Stimulated activated CD4-positive, alpha-beta T cell treated with anti-CD3 and anti-CD28 coated beads, Interleukin-4, amount 100 ng/mL, for 4 hours (primary cell): ENCODE measurements at places on chromosomes 4 and X.

GRCh38 chrX:103663981-103664762 lies 22.3 kb downstream of the MORF4L2 start:
- no peak for DNase-seq

- no peak for DNase-seq
Observed at GRCh38 chr4:22986262-22986661, 293.5 kb downstream of the GBA3 start.

- DNase-seq = no peak
Observed at GRCh38 chr4:17029964-17030363, 131.5 kb upstream of the LDB2 start.

- no peak for DNase-seq
Observed at GRCh38 chrX:85381602-85382001, 2.1 kb upstream of the POF1B start.

GRCh38 chr4:61406677-61407076 lies 206.6 kb downstream of the ADGRL3 start:
- no peak for DNase-seq

DNA sequence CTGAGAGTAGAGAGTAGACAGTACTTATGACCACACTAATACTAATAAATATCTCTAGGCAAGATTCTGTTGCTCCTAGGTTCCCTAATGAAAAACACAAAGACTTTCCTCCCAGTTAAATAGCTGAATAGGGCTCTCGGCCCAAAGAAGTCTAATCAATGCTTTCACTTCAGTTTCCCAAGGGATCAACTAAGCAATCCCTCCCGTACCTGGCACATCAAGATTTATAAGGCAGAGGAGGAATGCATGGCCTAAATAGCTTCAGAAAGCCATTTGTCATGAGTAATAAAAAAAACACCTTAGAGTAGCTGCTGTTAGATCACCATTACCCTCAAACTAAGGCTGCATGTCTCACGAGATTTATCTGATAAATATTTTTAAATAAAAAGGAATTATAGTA lies 56.8 kb upstream of the EXOC1L start:
- no peak for DNase-seq

DNA sequence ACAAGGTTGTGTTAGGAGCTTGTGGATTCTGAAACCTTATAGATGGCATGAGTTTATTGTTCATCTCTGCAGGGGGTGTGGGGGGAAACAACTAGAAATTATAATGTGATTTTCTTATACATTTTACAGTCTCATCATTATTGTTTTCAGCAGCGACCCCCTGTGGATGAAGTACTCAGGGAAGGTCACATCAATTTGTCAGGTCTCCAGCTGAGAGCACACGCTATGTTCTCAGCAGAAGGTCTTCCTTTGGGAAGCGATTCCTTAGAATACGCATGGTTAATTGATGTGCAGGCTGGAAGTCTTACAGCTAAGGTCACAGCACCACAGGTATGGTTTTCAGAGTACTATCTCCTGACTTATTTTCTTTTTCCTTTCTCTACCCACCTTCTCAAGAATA lies 72.2 kb downstream of the BLTP1 start:
- DNase-seq = no peak

GRCh38 chrX:115047715-115048114 lies 30.3 kb upstream of the IL13RA2 start:
- no peak for DNase-seq

DNA sequence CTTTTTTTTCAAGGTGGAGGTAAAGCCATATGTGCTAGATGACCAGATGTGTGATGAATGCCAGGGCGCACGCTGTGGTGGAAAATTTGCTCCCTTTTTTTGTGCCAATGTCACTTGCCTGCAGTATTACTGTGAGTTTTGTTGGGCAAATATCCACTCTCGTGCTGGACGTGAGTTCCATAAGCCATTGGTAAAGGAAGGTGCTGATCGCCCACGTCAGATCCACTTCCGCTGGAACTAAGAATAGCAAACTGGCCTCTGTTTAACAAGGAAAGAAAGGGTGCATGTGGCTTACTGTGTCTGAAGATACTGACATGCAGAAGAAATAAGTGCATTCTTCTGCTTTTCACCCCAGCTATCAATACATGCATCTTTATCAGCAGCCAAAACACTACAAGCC lies 63.9 kb downstream of the CPEB2 start:
- DNase-seq = no peak

GRCh38 chr4:5887361-5888221 lies 5.3 kb downstream of the CRMP1 start:
- DNase-seq = no peak

DNA sequence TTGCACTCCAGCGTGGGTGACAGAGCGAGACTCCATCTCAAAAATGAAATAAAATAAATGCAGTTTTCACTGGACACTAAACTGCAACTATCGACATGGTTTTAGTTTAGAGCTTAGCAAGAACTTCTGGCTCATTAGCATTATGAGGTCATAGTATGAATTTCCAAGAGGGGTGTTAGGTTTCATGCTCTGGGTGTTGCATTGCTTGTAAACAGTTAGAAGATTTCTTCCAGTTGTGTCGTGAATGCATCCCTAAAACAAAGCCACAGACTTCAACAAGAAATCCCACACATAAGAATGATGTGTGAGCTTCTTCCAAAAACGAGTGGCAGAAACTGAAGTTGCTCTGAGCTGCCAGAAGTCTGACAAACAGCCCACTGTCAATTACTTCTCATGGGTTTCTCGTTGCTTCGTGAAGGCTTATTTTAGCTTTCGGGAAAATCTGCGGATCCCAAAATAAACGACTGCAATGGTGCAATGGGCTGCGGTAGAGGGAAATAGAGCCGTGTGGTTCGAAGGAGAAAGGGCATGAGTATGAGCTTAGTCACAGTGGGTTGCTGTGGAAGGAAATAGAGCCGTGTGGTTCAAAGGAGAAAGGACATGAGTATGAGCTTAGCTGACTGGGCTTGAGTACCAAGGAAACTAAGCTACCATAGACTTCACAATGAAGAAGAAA lies 354.9 kb downstream of the DHRSX start:
- no peak for DNase-seq

DNA sequence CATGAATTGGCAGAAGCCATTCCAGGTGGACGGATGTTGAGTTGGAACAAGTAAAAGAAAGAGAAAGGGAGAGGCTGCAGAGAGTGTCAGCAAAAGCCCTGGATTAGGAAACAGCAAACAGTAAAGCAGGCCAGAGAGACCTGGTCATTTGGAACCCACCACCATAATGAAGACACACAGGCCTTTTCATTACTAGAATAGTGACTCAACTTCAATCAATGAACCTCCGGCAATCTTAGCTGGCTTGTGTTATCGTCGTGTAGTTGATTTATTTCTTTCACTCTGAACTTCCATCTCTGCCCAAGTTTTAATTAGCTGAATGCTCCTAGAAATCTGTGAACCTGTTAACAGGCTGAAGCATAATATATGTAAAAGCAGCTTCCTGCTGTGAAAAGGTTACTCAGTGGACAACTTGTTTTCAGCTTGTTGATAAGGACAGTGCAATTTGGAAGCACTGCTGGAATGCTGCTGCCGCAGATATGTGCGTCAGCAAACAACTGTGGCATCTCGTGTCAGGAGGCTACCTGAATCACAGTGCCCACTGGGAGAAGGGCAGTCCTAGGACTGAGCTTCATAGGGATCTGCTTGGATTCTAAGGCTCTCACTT lies 68.8 kb downstream of the SPANXN4 start:
- no peak for DNase-seq

GRCh38 chr4:4289597-4289940 lies 385 bp downstream of the LYAR start:
- DNase-seq = peak; percentile 6
